ENCODE measurements at places on chromosomes 2 and 18.

GRCh38 chr2:241941691-241942301 lies 72.3 kb downstream of the RTP5 start:
- peak; percentile 24 for DNase-seq

DNA sequence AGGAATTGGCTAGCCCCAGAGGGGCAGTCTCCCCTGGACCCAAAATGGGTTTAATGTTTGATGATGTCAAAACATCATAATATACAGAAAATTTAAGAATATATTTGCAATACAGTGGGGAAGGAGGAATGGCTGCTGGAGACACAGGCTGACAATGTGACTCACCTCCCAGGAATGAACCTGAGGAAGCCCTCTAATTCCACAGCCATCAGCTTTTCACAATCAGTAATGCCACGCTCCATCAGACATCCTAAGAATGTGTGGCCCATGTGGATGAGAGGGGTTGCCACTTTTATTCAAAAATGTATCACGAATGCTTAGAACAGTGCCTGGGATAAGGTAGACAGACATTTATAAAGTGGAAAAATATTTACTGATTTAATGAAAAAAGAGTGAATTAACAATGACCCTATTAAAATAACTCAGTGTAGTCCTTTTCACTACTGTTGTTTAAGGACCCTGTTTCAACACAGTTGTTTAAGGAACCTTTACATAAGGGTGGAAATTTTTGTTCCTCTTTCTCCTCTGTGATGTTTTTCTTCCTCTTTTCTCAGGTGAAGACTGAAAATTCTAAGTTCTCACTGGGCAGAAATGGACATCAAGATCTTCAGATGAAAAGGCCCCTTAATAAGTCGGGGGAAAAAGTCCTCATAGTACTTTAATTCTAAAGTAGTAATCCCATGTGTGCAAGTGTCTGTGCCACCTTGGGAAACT lies 17.5 kb upstream of the TMEM163 start:
- DNase-seq, result peak; percentile 69

DNA sequence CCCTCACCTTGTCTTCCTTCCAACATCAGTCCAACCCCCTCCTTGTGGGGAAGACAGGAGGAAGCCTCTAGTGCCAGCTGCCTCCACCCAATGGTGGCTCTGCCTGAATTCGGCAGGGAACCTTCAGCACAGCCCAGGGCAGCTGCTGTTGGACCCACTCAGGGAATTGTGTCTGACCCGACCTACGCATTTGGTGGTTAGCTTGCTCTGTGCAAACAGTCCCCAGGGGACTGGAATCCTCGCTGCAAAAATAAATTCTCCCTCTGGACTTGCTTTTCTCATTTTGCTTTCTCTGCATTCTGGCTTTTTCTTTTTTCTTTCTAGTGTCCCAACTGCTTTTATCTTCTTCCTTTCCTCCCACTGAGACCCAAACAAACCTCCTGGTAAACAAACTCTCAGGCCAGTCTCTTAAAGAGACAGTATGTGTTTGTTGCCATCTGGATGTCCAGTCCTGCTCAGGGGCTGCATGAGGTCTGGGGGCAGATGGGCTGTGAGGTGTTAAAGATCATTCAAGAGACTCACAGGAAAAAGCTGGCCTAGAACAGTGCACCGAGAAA lies 137.7 kb upstream of the HAAO start:
- peak; percentile 71 for DNase-seq

- DNase-seq, result no peak
Observed at GRCh38 chr18:12857215-12857905, 26.7 kb downstream of the PTPN2 start.

DNA sequence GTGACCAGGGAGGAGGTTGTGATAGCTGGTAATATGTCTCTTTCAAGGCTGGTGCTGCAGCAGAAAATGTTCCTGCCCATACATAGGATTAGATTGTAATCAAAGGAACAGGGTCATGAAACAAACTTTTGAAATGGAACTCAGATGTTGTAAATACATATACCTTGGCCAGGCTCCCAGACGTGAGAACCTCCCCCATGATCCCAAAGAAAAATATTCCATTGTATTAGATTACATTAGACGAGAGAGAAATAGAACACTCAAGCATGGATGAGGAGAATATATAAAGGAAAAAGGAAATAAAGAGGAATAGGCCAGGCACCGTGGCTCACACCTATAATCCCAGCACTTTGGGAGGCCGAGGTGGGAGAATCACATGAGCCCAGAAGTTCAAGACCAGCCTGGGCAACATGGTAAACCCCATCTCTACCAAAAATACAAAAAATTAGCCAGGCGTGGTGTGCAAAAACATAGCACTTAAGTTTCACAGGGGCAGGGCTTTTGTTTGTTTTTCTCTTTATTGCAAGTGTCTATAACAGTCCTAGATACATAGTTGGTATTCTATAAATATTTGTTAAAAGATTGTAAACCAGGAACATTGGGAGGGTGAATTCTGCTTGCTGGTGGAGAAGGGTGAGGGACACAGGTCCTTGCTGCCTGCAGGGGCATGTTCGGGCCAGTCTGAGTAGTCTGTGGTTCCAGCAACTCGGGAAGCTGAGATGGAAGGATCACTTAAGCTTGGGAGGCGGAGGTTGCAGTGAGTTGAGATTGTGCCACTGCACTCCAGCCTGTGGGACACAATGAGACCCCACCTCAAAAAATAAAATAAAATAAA lies 52.8 kb downstream of the RPL37A start:
- no peak for DNase-seq

- no peak for DNase-seq
Observed at GRCh38 chr2:197209246-197209645, 101.3 kb downstream of the ANKRD44 start.

- DNase-seq, result no peak
Observed at GRCh38 chr18:51490860-51491259, 293.4 kb upstream of the MEX3C start.

GRCh38 chr2:9644603-9645002 lies 13.8 kb upstream of the YWHAQ start:
- DNase-seq, result no peak

- DNase-seq, result no peak
Observed at GRCh38 chr18:50711386-50711785, 108.4 kb downstream of the MRO start.

DNA sequence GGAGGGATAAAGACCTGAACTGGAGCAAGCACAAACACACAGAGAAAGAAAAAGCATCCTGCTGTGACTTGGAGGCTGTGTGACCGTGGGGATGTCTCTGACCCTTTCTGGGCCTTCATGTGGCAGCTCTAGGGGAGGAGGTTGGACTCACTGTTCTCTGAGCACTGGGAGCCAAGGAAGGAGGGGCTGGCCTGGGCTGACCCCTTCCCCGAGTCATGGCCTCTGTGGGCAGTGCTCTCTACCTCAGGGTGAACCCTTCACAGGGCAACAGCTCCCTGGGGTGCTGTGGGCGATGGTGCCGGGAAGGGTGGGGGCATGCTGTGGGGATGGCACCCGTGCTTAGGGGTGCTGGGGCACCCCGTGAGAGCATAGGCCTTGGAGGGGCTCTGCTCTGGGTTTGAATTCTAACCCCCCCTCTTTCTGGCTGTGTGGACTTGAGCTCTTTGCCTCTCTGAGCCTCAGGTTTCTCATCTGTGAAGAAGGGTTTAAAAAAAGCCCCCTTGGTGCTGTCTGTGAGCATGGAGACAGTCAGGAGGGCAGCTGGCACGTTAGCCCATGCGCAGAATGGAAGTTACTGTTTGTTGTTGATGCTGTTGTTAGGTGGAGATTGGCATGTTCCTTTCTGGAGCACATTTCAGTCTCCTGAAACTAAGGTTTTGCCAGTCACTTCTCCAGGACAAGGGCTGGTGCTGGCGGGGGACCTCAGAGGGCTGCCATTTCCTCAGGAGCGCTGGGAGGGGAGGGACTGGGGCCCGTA lies 700 bp downstream of the TOGARAM2 start:
- DNase-seq, result no peak

DNA sequence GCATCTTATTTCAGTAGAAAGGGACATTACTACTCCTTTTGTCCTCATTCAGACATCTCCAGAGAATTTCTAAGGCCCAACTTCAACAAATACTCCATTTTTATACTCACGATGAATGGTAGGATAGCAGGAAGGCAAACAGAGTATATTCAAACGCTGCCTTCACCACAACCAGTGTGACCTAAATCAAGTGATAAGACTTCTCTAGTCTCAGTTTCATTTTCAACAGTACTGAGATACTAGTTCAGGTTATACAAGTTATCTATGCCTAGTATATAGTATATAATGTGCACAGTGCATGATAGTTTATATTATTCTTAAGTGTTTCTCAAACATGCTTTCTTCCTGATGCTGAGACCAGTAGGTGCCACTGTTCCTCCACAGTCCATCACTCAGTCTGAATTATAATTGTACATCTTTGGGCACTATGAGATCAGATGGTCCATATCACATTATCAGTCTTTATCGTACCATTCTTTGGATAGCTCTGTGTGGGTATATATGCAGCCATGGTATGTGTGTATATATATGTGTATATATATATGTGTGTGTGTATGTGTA lies 66.3 kb upstream of the RPE start:
- no peak for DNase-seq

DNA sequence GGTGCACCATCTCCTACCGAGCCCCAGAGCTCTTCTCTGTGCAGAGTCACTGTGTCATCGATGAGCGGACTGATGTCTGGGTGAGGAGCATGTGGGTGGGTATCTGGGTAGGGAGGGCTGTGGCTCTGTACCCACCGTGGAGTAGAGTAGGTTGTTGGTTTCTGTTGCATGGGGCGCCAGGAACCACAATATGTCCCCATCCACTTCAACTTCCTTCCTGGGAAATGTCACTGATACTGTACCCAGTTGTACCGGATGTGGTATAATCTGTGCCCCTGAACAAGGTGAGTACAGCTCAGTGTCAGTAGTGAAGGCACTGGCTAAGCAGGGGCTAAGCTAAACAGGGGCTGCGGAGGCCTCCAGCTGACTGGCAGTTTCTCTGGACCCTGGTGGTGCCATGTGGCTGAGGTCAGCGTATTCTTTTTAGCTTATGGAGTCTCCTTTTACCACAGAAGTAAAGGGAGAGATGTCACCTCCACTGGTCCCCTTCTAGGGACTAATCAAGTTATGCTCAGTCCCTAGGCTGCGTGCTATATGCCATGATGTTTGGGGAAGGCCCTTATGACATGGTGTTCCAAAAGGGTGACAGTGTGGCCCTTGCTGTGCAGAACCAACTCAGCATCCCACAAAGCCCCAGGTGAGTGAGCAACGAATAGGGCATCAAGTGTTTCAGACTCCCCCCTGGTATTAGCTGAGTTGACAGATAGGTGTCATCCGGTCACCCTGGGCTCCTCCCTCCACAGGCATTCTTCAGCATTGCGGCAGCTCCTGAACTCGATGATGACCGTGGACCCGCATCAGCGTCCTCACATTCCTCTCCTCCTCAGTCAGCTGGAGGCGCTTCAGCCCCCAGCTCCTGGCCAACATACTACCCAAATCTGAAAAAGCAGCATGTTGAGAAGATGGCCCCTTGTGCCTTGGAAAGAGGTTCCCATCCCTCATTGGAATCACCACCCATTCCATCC lies 2.7 kb downstream of the STK16 start:
- peak; percentile 69 for DNase-seq

GRCh38 chr18:26717123-26717719 lies 148.3 kb downstream of the AQP4 start:
- DNase-seq, result peak; percentile 63

GRCh38 chr2:13113002-13113401 lies 396.3 kb downstream of the TRIB2 start:
- no peak for DNase-seq

DNA sequence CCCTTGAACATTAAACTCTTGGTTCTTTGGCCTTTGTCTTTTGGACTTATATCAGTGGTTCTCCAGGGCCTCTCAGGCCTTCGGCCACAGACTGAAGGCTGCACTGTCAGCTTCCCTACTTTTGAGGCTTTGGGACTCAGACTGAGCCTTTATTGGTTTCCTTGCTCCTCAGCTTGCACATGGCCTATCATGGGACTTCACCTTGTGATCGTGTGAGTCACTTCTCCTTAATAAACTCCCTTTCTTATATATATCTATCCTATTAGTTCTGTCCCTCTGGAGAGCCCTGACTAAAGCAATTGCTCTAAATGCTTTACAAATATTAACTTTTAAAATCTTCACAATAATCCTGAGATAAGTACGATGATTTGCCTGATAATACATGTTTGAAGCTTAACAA lies 353.6 kb upstream of the TRIB2 start:
- no peak for DNase-seq

GRCh38 chr2:46180189-46180588 lies 117.0 kb upstream of the EPAS1 start:
- DNase-seq, result no peak

DNA sequence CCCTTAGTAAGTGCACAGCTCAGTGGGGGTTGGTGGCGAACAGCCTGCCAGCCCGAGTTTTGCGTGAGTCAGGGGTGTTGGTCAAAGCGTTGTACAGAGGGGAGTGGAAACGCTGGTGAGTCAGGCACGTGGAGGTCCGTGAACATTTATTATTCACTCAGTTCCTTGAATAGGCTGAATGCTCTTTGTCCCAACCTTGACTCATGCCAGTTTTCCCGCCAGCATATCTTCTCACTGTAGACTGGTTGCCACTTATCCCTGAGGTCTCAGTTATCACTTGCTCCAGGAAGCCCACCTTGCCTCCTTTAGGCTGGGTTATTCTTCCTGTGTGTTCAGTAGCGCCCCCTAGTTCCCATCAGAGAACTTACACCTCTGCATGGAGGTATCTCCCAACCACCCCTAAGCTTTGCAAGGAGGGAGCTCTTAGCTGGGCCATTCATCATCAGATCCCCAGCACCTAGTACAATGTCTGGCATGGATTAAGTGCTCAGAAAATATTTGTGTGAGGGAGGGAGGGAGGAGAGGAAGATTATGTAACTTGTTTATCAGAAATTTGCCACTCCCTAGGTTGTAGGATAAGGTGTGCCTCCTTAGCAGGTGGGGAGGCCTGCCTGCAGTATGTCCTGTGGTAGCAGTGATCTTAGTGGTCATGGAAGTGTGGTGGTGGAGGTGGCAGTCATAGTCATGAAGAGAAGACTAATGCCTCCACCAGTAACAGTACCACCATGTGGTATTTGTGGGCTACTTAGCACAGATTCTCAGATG lies 72.1 kb downstream of the CABLES1 start:
- DNase-seq, result peak; percentile 65

DNA sequence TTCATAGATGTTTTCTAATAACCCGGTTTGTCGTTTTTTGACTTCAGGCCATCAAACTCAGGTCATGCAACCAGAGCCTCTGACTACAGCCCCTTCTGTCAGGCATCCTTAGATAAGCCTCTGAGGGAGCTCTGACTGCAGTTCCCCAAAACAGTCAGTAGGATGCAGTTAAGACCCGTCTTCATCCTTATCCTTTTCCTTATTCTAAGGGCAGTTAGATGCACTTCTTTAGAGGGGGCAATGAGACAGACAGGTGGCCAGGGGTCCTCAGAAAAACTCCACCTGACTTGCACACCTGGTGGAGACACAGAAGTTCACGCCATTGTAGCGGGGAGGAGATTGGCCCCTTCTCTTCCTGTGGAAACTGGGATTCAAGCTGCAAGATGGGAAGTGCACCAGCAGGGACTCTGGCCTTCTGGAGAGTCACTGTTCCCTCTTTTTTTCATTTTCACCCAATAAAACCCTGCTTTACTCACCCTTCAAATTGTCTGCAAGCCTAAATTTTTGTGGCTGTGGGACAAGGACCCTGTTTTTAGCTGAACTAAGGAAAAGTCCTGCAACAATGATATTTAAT lies 104.8 kb upstream of the TFPI start:
- peak; percentile 75 for DNase-seq

- no peak for DNase-seq
Observed at GRCh38 chr2:170086751-170087412, 91.1 kb upstream of the MYO3B start.

- DNase-seq, result peak; percentile 85
Observed at GRCh38 chr18:76518123-76518859, 23.2 kb upstream of the ZNF516 start.
